ENCODE measurements at places on chromosomes 5 and 9.

DNA sequence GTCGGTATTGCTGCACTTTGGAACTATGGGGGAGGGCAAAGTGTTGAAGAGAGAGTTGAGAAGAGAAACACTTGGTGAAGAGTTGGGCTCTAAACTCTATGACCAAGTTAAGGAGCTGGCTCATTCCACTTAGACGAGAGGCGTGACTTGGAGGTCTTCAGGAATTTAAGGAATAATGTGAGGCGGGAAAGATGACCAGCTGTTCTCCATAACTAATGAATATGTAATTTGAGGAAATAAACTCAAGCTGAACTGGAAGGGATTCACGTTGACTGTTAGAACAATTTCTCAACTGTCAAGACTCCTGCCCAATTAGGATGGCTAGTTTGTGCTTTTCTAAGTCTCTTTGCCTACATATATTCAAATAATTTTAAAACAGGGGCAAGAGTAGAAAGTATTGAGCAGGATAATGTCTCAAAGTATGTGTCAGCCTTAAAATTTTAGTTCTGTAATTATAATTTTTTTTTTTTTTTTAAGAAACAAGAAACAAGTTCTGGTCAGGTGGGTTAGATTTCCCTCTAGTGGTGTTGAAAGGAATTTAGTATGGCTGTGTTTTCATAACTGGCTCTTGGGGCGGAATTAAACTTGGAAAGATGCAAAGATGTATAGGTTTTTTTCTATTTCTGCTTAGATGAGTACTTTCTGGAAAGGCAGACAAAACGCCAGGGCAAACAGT, 33.4 kb downstream of the TMEM252 start:
- no peak for DNase-seq

DNA sequence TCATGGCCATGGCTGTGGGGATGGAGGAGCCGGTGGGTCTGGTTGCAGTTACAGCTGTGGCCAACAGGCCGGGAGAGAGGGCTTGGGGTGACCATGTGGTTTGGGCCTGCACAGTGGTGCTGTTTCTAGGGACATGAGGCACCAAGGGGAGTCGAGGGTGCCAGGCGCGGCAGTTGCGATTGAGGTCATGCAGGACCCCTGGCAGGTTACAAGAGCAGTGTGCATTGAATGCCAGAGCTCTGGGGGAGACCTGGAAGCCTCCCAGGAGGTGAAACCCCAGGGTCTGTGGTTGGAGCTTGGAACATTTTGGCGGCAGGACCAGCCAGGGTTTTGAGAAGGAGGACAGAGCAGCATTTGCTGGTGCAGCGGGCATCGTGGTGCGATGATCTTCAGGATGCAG, 21.7 kb downstream of the RXRA start:
- no peak for DNase-seq

- no peak for DNase-seq
Observed at GRCh38 chr5:169917500-169917899, 62.8 kb downstream of the INSYN2B start.

GRCh38 chr5:1875281-1875842, 7.4 kb downstream of the IRX4 start:
- DNase-seq: no peak

GRCh38 chr5:142698447-142699183, 12.7 kb upstream of the FGF1 start:
- no peak for DNase-seq

- no peak for DNase-seq
Observed at GRCh38 chr9:20781092-20781491, 97.0 kb downstream of the FOCAD start.

- DNase-seq: no peak
Observed at GRCh38 chr9:9061627-9062026, 1262.0 kb upstream of the DMAC1 start.

- no peak for DNase-seq
Observed at GRCh38 chr5:67089200-67089725, 107.3 kb downstream of the CD180 start.

- no peak for DNase-seq
Observed at GRCh38 chr5:8961219-8961618, 584.7 kb downstream of the SEMA5A start.

- DNase-seq: no peak
Observed at GRCh38 chr9:87830446-87830845, 52.2 kb upstream of the SPATA31E1 start.

DNA sequence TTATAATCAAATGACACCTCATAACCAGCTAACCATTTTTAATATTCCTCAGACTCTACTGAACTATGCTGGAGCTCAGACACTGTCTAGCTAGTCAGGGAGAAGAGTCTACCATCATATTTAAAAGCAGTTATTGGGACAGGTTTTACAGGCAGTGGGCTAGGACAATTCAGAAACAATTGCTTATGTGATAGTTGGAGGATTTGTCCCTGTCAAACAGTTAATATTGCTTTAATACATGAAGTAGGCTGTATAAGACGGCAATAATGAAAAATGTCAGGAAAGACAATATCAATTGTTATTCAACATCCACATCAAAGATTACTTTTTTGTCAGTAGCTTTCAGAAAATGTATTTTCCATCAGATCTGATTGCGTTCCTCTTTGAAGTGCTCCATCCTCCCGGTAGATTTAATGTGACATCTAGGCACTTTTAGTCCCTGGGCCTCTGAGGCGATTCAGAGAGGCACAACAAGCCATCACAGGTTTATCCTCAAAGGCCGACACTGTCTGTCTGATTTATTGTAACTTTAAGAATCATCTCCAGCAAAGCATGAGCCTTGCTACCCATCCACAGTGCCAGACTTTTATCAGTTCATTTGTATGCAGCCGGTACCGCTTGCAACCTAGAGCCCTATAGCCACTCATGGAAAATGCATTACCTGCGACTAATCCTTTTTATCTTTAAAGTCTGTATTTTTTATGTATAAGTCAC, 152.2 kb downstream of the PSAT1 start:
- no peak for DNase-seq

- DNase-seq: peak; percentile 80
Observed at GRCh38 chr9:9942764-9943424, 669.9 kb downstream of the PTPRD start.

GRCh38 chr5:175642998-175643397, 14.9 kb upstream of the HRH2 start:
- DNase-seq: no peak

GRCh38 chr5:179699616-179700237, 960 bp downstream of the CANX start:
- peak; percentile 21 for DNase-seq

DNA sequence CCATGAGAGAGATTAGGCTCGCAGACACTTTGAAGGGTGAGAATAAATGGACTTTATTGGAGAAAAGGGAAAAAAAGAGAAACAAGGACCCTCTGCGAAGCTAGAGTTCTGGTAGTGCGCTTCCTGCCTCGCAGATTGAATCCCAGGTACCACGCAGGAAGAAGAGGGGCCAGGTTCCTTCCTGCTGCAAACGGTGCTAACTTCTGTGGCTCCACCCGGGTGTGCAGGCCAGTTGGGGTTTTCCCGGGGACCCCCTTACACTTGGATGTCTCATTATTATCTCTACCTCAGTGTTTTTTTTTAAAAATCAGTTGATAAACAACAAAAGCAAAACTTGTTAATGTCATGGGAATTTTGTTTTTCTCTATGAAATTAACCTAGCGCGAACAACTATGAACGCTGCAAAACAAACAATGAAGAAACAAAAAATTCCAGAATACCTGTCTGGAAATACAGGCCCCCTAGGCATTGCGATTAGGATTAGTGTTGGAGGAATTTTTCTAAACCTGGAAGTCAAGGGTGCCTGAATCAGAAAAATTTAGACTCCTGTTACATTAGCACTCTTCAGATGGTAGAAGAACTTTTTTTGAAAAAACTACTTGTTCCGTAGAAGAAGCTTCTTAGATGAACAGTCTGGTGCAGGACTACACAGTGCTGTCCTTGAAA, 414.5 kb downstream of the MAN2A1 start:
- DNase-seq: no peak

DNA sequence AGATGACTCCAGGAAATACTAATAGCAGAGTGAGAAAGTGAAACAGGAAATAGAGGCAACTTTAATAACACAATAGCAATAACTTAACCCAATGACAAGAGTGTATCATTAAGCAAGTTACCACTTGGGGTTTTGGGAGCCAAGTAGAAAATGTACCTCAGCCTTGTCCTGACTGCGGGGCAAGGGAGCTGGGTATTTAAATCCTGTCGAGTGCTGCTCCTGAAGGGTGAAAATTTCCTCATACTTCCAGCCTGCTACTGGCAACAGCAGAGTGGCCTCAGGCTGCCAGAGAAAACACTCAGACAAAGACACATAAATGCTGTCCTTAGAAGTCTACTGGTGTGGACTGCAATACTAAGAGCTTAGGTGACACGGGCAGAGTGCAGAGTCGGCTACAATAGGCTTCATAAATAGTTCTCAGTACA, 112.5 kb upstream of the EMB start:
- no peak for DNase-seq

- no peak for DNase-seq
Observed at GRCh38 chr5:131794586-131794985, 2.2 kb downstream of the FNIP1 start.

DNA sequence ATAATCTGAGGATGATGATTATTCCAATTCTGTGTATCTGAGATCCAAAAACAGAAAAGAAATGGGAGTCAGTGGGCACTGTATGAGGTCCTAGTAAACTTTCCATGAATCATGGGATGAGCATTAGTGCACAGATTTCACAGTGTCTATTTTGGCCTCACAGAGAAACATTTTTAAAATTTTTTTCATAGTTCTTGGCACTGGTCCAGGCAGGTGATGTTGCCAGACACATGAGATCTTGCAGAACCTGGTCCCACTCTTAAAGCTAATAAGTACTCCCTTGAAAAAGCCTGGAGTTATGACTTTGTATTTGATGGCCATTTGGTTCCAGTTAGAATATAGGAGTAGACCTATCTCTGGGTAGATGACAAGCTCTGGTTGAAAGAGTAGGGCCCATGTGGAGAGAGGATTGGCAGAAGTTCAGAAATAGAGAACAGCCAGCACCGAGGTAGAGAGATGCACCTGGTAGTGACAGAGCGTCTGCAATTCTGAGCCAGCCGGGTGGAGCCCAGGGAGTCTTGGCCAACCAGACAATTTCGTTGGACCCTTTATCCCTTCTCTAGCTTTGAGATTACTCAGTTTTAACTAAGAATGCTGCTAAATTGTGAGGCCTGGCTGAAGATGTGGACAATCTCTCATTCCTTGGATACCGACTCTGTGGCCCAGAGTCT, 6.3 kb upstream of the TNFSF15 start:
- DNase-seq: no peak

GRCh38 chr5:166795756-166796155, 1495.7 kb upstream of the WWC1 start:
- DNase-seq: no peak

DNA sequence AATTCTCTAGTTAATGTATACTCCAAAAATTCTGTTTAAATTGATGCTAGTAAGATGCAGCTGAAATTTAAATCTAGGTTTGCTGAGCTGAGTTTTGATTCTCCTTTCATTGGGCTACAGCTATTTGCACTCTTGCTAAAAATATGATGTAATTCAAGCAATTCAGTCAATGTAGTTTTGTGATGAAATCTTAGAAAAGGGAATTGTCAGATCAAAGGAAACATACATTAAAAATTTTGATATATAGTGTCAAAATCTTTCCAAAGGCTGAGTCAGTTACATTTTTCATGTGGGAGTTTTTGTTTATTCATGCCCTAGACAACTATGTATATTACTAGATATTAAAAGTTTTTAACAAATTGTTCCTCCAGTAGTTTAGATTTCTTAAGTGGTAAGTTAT, 334.9 kb upstream of the DAB2 start:
- DNase-seq: no peak

GRCh38 chr5:179820127-179820482, 600 bp upstream of the SQSTM1 start:
- no peak for DNase-seq

GRCh38 chr5:1010641-1011046, 2.0 kb downstream of the NKD2 start:
- no peak for DNase-seq

DNA sequence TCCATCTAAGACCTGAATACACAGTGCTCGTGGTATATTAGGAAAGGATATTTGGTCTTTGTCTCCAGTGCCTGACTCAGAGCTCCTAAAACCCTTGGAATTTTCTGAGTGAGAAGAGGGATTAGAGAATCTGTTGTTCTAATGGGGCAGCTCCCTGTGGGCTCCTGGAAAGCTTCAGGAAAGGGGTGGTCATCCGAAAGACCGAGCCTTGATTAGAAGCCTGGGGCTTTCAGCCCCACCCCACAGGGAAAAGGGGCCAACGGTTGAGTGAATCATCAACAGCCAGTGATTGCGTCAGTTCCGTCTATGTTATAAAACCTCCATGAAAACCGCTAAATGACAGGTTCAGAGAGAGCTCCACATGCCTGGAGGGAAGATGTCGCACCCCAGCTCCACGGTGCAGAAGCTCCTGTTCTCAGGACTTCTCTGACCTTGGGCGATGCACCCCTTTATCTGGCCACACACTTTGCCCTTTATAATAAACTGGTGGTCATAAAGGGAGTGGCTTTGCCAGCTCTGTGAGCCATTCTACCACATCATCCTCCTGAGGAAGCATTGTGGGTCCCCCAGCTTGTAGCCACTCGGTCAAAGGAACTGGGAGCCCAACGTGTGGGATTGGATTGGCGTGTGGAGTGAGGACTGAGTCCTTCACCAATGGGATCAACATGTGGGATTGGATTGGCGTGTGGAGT, 71.0 kb upstream of the ICE1 start:
- DNase-seq: no peak

- no peak for DNase-seq
Observed at GRCh38 chr9:129322022-129322621, 144.1 kb upstream of the IER5L start.

DNA sequence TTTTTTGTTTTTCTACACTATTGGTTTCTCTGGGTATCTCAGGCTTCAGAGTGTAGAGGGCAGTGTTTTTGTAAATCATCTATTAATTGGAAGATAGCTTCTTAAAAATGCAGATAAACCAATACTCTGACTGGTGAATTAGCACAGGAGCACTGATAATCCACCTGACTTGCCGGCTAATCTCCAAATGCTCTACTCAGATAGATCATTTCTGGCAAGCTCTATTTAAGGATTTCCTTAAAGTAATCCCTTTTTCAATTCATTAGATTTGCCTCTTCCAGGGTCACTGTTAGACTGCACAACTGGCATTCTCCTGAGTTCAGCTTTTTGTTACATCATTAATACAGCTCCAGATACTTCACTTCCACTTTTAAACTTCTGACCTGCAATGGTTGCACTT, 1390.3 kb upstream of the NUDT12 start:
- DNase-seq: no peak

DNA sequence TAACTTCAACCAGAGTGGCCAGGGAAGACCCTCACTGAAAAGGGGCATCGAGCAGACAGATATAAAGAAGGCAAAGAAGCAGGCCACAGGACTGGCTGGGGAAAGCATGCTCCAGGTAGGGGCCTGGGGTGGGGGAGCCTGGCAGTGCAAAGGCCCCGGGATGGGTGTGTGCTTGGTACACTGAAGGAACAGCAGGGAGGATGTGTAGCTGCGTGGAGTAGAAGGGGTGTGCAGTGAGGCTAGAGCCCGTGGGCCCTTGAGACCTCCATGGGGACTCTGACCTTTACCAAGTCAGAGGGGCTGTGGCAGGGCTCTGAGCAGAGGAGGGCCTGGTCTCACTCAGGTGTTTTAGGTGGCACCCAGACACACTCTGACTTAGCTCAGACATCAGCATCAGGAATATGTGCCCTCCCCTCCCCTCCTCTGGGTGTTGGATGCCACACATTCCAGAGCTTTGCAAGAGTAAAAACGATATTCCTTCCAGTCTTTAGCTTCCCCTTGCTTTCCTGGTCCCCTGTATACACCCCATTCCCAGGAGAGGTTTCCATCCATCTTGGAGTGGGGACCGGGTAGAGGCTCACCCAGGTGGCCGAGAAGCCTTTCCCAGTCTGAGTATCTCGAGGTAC, 7.6 kb downstream of the TRIM7 start:
- DNase-seq: no peak

Measured in right hindlimb (tissue), 1 donor.